ENCODE measurements at places on chromosomes 16 and 17. TPM values are rescaled to one million over a fixed set of nuclear protein-coding genes. Genes with fewer than 3 reads are reported as not detected.

- no peak for DNase-seq
Measured at GRCh38 chr16:54510685-54511221, 224.2 kb upstream of the IRX3 start.

TVP23A gene
- total RNA-seq, result not detected

GRCh38 chr16:12784076-12784475 lies 19.6 kb downstream of the CPPED1 start:
- DNase-seq, result no peak

DNA sequence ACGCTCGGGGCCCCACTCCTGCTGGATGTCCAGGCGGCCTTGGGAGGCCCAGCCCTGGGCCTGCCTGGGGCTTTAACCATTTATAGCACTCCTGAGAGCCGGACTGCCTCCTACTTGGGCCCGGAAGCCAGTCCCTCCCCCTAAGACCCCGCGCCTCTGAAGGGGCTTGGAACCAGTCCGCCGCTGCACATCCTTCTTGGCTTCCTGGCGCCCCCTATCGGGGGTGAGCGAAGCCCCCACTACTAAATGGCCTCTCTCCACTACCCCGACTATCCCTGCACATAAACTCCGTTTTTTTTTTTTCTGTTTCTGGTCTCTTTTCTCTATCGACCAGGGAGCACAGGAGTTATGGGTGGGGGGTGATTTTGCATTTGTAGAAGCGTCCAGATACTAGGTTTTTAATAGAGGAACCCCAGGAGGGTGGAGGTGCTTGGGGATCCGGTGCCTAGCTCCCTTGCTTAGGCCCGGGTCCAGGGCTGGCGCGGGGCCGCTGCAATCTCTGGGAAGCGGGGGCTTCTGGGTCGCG lies 633 bp upstream of the NOL3 start:
- peak; percentile 59 for DNase-seq

GRCh38 chr17:76032073-76032779 lies 5.1 kb upstream of the EVPL start:
- DNase-seq, result peak; percentile 43

GRCh38 chr17:82338858-82339633 lies 5.5 kb upstream of the SECTM1 start:
- DNase-seq, result peak; percentile 73

DNA sequence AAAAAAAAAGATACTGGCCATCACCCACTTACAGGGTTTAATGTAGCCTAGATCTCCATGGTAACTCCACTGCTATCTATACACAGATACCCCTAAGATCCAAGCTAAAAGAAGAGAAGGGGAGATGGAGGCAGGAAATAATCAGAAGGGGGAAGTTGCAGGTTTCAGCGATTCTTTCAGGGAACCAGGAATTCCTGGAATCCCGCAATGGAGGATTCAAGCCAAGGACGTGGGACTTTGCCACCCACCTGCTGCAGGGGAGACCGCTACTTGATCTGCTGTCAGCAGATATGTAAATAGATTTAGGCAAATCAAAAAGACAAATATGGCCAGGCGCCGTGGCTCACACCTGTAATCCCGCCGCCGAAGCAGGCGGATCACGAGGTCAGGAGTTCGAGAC lies 121.1 kb downstream of the AIPL1 start:
- DNase-seq, result no peak

GRCh38 chr17:9802294-9802693 lies 10.9 kb upstream of the DHRS7C start:
- DNase-seq, result no peak

GRCh38 chr17:8598913-8599312 lies 31.6 kb downstream of the MYH10 start:
- no peak for DNase-seq

DNA sequence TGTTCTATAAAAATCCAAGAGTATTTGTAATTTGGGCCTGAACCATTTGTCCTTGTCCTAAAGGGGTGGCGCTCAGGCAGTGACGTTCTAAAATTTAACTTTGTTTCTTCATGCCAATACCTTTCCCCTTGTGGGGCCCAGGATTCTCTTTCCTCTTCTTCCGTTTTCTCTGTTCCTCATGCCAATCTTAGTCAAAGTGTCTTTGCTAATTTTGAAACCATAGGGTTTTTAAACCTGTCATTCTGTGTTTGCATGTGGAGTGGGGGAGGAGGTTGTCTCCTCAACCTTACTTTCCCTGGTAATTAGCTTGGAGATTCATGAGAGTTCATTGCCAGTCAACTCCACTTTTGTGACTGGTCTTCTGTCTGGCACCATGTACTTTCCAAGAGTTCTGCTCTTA lies 337.1 kb downstream of the MAF start:
- DNase-seq, result no peak

C17orf75 gene
- 19.6 TPM for total RNA-seq

DNAI2 gene
- total RNA-seq, result not detected

PPP1R27 gene
- not detected for total RNA-seq

TXNL4B gene
- 14.5 TPM for total RNA-seq

DNA sequence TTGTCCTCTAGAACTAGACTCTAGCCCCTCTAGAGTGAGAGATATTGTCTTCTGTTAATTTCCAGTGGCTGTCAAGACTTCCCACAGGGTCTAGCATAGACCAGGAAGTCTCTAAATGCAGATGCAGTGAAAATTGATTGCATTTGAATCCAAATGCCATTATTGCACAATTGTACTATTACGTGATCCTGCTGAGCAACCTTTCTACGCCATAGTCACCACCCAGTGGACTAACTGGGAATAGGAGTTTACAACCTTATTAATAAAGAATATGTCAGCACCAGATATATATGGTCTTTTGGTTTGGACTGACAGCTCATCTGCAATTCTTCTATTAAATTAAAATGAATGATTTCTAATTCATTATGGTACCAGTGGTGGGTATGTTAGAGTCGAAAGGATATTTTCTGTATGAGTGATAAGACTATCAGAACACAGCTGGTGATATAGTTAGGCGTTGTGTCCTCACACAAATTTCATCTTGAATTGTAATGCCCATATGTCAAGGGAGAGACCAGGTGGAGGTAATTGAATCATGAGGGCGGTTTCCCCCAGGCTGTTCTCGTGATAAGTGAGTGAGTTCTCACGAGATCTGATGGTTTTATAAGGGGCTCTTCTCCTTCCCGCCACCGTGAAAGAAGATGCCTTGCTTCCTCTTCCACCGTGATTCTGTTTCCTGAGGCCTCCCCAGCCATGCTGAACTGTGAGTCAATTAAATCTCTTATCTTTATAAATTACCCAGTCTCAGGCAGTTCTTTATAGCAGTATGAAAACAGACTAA lies 138.9 kb upstream of the CA10 start:
- no peak for DNase-seq

DNA sequence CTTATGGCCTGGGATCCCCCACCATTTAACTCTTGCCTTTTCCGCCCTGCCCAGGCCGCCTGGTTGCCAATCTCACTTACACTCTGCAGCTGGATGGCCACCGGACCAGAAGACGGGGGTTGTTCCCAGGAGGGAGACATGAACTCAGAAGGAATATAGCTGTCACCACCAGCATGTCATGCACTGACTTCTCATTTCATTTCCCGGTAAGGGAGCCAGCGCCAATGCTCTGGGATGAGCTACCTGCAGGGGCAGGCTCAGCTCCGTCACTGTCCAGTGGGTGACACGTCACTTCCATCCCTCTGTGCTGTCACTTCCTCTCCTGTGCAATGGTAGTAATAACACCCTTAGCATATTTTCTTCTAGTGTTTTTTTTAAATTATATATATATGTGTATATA lies 26.7 kb downstream of the ITGAL start:
- DNase-seq, result no peak

GRCh38 chr17:979212-979538 lies 401 bp downstream of the NXN start:
- DNase-seq, result no peak

DNA sequence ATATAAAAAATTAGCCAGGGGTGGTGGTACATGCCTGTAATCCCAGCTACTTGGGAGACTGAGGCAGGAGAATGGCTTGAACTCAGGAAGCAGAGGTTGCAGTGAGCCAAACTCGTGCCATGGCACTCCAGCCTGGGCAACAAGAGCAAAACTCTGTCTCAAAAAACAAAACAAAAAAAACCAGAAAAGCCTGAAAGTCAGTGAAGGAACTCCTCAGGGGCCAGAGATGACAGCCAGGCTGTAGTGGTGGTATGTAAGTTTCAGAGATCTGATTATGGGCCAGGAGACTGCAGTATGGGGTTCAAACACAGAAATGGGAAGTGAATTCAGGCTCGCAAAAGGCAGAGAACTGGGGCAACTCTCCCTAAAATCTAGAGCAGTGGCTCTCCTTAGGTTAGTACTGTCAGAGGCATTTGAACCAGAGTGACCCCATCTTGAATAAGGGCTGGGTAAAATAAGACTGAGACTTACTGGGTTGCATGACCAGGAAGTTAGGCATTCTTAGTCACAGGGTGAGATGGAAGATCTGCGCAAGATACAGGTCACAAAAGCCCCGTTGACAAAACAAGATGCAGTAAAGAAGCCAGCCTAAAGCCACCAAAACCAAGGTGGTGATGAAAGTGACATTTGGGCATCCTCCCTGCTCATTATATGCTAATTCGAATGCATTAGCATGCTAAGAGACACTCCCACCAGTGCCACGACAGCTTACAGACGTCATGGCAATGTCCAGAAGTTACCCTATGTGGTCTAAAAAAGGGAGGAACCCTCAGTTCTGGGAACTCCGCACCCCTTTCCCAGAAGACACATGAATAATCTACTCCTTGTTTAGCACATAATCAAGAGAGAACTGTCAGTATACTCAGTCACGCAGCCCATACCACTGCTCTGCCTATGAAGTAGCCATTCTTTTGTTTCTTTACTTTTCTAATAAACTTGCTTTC lies 120.2 kb upstream of the XYLT1 start:
- no peak for DNase-seq

GRCh38 chr16:65989861-65990604 lies 376.5 kb upstream of the CDH5 start:
- DNase-seq, result no peak

- no peak for DNase-seq
Measured at GRCh38 chr16:11642765-11643116, 25.5 kb upstream of the SNN start.

DNA sequence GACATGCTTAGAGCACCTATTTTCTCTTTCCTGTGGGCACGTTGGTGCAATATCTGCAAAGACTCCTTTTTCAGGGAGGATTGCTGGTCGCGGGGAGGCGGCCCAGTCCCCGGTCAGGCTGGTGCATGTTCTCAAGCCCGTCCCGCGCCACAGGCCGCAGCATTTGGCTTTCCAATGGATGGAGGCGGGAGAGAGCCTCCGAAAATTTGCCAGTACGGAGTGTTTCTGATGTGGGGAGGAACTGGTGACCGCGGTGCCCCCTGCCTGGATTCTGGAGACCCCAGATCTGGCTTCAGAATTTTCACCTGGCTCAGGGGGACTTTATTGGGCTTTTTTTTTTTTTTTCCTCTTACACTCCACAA lies 2.3 kb downstream of the CMIP start:
- DNase-seq, result peak; percentile 40

DNA sequence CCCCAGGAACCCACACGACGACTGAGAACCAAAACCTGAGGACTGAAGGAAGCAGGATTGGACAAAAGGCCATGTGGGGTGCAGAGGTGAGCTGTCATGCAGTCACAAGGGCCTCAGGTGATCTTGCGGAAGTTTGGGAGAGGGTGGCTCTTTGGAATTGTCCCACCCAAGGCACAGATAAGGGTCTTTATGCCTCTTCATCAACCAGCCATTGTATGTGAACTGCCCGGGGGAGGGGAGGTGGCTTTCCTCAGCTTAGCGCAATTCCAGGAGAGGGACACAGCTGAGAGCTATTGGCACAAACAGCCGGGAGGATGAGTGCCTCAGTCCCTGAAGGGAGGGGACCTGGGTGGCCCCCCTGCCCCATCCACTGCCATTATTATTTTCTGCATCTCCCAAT lies 55.1 kb upstream of the PHOSPHO1 start:
- no peak for DNase-seq

HOXB4 gene
- total RNA-seq, result 3.2 TPM
